ENCODE measurements at places on chromosomes 1 and 21.

DNA sequence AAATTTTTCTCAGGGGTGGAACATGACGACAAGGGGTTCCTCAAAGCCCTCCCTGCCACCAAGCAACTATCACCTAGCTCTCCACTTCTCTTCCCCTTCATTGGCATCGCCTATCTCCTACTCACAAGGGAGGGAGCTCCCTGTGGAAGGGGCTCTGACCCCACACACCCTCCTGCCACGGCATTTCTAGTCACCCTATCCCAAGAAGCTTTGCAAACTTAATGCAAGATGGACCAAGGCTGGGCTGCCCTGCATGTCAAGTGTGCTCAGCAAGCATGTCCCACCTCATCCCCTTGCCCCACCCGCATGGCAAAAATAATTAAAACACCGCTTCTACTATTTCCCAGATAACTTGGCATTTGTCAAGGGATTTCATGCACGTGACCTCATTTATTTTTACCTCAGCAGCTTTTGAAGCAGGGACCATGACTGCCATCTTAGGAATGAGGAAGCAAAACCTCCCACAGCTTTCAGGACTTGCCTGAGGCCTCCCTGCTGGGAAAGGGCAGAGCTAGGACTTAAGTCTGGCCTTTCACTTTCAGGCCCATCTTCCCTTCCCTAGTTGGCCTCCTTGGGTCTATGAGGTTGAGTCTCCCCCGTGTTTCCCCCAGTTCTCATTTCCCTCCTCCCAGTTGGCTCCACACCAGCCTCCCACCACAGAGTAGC, 161.3 kb downstream of the TSEN15 start:
- no peak for DNase-seq

DNA sequence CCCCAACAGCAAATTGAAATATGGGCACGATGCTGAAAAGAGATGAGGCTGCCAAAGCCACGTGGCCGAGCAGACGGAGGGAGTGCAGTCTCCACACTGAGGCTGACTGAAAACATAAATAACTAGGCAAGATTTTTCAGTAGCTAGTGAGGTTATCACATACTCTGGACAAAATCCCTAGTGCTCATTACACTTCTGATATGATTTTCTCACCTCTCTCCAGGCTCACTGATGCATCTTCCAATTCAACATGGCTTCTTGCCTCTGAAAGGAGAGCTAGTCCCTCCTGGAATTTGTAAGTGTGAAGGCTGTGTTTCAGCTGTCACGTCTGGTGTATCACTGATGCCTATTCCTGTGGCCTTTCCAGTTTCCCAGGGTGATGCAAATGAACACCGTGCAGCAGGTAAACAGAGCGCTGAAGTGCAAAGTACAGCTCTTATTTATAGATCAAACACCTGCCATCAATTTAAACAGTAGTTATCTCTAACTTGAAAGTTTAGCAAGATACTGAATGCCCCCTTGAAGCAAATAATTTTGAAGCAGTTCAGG, 656.1 kb downstream of the KIF26B start:
- DNase-seq = no peak

DNA sequence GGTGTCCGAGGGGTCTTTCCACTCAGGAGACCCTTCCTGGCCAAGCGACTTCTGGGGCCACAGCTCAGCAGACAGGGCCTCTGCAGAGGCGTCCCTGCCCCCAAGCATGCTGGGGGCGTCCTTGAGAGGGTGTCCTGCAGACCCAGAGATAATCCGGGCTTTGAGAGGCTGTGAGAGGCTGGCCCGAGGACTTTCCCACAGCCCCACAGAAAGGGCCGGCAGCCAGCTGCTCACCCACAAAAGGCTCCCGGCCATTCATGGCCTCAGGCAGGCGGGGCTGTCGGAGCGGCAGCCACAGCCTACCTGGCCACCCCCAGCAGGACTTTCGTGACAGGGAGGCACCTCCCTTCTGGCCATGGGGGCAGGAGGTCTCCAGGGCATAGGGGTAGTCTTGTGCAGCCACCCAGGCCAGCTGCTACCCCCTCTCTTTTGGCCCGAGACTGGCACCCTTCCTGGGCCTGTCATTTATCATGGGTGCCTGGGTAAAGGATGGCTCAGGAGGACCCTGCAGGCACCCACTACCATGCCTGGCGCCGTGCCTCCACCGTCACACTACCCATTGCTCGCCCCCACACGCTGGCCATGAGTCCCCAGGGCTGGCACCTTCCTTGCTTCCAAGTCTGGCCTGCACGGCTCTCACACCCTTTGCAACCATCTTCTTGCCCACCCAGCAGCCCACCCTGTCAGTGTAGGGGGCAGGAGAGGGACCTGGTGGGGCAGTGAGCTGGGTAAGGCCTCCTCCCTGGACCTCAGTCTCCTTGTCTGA, 11.1 kb upstream of the TNFRSF14 start:
- DNase-seq = no peak

GRCh38 chr1:200376528-200376927, 33.3 kb downstream of the ZNF281 start:
- no peak for DNase-seq

GRCh38 chr1:68046885-68047658, 3.4 kb downstream of the DIRAS3 start:
- no peak for DNase-seq

DNA sequence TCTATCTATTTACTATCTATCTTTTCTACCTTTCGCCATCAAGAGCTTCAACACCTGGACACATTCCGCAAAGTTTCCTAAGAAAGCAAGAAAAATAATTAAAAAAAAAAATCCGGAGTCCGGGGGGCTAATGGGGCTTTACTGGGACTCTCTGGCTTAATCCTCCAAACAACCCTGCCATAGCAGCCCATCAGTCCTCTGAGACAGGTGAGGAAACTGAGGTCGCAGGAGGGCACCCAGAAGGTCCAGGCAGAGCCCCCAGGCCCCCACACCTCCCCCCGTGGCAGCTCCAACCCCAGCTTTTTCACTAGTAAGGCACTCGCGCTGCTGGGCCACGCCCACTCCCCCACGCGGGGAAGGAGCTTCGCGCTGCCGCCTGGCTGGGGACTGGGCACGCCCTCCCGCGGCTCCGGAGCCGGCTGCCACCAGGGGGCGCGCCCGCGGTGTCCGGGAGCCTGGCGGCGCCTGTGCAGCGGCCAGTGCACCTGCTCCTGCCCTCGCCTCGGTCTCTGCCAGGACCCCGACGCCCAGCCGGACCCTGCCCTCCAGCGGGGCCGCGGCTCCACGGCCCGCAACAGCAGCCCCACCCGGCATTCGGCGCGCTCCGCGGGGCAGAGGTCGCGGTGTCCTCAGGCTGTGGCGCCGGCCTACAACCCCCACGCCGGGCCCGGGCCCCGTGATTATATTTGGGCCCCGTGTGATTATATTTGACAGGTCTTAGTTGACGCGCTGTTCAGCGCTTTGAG, 54.1 kb upstream of the SAMD11 start:
- peak; percentile 71 for DNase-seq

DNA sequence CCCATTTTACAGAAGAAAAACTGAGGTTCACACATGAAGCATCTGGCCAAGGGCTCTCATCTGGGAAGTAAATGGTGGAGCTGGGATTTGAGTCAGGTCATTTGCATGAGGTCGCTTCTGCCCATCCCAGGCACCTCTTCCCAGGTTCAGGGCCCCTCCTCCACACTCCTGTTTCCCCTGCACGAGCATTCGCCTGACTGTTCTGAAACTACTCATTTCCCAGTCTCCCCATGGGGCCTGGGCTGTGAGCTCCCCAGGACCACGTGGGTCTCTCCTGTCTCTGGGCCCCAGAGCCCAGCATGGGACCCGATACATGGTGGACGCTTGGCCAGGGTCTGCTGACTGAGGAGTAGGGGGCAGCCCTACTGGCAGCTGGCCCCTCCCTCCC, 360.8 kb downstream of the MATN1 start:
- no peak for DNase-seq

DNA sequence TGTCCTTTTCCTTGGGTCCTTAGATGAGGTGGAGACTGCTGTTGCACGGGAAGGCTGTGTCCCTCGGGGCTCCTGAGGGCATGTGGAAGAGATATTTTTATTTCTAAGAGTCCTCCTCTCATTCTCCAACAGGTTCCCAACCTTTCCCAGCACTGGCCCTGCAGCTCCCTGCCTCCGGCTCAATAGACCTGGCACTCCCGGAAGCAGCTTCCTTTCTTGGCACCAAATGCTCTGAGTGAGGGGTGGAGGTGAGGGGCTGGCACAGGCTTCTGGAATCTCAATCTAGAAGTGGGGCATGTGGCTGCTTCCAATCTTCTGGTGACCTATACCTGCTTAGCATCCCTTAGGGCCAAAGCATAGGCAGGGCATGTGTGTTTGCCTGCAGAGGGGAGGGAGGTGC, 4.5 kb downstream of the ETV3L start:
- no peak for DNase-seq

DNA sequence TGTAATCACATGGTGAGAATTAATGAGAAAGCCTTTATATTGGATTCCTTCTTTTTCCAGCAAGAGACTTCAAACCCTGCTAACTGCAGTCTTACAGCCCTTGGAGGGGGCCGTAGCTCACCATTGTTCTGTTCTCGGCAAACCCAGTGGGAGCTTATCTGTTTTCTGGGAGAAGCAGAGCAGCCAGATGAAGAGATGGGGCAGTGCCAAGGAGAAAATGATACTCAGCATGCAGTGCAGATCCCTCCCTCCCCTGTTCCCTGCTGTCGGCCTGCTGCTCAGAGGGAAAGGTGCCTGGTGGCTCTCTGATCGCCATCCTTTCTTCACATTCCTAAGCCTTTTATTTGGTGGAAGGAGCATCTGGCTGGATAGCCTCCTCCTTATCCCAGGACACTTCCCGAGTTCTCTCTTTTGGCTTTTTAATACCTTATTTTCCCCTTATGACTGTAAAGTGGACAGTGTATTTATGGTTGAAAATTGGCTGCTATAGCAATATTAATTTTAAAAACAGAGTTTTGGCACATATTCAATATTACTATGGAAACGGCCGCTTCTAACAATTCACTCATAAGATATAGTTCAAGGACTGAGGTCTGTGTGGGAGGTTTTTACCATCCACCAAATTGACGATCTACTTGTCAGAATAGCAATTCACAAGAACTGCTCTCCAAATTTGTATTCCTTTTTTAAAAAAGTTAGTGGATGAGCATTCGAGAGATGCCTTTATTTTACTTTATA, 203.4 kb downstream of the CRB1 start:
- DNase-seq = no peak

DNA sequence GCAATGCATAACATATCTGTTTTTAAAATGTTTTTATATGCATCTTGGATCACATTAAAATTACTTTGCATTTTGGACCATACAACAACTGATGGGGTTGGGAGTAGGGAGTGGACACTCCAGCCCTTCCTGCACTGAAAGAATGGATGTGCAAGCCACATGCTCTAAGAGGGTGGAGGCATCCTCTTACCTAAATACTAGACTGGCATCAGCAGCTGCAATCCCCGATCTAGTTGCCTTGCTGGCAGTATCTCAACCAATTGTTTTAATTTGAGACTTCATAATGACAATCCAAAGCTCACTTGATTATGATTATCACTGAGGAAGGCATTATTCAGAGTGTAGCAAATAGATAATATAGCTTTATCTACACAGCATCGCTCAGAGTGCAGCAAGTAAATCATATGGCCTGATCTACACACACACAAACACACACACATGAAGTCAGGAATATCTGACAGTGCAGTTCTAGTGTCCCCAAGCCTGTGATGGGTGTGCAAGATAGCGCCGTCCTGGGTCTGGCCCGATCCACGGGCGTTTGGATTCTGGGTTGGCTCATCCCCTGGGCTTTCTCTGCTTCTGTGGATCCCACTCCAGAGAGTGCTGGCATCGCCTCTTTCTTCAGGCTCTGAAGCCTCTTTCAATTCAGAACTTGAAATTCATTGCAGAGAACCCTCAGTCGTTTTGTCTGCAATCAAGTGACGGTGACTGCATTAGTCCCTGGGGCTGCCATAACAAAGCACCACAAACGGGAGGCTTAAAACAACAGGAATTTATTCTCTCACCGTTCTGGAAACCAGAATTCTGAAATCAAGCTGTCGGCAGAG, 181.3 kb downstream of the ETS2 start:
- DNase-seq = no peak

DNA sequence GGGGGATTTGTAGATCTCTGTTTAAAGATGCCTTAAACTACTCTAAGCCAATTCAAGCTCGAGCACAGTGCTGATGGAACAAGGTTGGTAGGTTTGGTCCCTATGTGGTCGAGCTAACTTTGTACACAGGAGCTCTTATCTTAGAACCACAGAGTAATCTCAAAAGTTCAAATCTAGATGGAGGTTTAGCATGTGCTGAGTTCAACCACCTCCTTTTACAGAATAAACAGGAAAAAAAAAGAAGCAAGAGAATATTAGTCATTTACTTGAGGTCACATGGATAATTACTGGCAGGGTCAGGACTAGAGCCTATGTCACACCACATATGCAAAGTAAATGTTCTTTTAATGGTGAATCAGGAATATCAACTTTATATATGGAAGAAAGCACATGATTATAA, 86.2 kb downstream of the DTL start:
- no peak for DNase-seq

DNA sequence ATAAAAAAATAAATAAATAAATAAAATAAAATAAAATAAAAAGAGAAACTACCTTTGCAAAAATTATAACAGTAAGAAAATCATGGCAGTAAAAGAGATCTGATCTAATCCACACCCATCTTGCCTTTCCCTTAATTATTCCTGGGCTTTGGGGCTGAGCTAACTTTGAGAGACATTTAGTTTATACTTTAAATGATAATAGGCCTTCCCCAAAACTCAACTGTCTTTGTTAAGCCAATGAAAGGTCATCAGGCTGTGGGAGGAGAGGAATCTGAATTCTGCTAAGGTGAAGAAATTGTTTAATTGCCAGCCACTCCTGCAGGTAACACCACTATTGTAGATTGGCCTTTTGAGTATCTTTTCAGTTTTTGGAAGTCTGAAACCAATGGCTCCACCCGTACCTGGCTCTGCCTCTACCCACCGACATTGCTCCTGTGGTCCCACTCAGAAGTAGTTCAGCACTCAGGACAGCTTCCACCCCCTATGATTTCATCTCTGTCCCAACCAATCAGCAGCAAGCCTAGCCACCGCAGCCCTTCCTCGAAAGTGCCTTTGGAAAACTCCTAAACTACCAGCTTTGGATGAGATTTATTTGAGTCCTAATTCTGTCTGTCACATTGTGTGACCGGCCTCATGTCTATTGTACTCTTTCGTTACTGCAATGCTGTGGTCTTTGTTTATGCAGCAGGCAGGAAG, 23.0 kb upstream of the PNRC2 start:
- no peak for DNase-seq

GRCh38 chr1:62229468-62229867, 34.8 kb downstream of the L1TD1 start:
- no peak for DNase-seq

DNA sequence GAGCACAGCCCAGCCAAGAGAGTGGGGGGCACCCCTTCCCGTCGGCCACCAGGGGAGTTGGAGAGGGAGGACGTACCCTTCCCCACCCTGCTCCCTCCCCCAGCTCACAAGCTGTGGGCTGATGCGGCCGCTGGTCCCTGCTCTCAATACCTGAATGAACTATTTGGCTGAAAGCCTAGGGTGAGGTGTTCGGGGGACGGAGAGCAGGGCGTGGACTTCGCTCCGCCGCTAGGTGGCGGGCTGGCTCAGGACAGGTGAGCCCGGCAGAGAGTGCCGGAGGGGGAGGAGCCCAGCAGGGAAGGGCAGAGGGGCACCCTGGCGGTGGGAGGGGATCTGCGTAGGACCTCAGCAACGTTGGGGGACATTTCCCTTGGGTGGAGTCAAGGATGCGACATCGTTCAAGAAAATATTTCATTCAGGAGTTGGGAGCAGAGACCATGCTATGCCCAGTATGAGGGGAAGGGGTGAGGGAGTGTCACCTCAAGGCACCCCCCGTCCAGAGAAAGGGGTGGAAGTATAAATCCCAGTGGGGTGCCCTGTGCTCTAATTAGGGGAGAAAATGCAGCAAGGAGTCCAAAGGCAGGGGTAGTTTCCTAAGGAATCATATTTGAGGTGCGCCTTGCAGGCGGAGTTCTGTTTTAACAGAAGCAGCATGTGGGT, 12.0 kb upstream of the RHBG start:
- DNase-seq = peak; percentile 33
